ENCODE measurements at places on chromosomes 12 and 14.

- DNase-seq, result no peak
These were observed 6.6 kb downstream of the TCL1A start for GRCh38 chr14:95707327-95707726.

DNA sequence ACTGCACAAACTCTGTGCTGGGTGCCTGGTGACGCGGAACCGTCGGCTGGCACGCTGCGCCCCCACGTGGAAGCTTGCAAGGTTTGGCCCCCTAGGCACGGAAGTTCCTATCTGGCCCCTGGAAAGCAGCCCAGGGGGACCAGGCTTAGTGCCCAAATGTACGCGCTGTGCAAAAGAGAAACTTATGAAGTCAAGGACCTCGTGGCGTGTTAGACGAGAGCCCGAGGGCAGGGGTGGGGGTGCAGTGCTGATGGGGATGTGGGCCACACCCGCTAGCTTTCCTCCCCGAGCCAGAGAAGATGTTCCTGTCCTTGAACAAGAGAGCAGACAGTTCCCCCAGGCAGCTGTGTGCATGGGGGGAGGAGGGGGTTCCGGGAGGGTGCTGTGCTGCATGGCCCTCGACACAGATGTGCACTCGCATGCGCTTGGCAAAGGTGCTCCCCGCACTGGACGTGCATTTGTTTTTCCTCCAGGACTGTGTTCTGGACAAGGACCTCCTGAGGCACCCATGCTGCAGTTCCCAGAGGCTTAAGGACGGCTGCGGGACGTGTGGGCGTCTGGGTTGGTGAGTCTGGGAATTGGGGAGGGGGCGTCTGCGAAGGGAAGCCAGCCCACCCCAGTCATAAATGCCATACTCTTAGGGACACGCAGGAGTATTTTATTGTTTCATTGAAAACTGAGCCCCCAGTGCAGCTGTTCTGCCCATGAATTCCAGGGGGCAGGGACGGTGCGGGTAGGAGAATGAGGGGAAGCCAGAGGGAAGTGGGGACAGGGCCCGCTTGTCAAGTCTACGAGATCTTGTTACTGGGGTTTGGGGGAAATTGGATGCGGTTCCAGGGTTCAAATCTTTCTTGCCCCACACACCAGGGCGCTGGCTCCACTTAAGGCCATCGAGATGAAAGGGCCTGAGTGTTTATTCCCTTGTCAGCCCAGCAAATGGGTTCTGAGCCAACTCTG, 80.0 kb downstream of the NTF3 start:
- DNase-seq, result peak; percentile 8

DNA sequence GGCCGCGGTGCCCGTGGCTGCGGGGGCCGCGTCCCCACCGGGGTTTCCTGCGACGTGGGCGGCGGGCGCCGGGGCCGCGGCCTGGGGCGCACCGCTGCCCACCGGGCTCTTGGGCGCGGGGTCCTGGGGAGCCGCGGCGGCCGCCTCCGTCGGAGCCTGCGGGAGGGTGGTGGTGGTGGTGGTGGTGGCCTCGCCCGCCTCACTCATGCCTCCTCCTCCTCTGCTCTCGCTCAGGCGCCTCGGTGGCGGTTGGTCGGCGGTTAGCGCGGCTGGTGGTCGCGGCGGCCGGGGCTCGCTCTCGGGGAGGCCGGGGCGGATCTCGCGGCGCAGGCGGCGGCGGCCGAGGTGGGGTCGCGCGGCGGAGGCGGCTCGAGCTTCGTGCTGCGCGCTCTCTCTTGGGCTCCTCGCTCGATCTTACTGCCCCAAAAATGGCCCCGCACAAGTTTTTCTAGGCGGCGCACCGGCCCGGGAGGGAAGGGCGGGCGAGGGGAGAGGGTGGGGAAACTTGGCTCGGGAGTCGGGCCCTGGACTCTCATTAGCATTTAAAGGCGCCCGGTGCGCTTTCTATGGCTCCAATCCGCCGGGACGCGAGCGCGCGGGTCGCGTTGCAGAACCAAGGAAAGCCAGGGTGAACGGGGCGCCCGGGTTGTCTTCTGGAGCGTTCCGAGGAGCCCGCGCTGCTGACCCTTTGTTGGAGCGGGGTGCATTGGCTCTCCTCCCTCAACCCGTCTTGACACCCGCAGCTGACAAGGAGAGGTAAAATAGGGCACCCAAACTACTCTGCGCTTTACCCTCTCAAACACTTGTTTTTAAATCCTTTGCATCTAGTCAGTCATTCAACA, at the start of gene YBX3:
TSS of gene YBX3 (minus strand) at position 419 of the 842 bp plus-strand sequence. CDS start at position 207, 212 bp downstream.
- peak; percentile 64 for DNase-seq

DNA sequence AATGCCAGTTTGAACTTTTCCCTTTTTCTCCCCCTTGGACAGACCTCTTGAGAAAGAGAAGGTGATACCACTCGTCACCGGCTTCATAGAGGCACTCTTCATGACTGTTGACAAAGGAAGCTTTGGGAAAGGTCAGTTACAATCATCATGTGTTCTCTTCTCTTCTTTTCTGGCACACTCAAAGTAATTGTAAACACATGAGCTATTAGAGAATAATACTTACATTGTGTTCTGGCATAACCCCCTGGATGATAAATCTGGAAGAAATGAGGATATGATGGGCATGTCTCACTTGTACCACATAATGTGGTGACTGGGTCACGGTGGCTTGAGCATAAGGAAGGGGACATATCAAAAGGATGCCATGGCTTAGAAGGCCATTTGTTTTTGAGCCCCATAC, 20.0 kb downstream of the UTP20 start:
- DNase-seq, result peak; percentile 93

DNA sequence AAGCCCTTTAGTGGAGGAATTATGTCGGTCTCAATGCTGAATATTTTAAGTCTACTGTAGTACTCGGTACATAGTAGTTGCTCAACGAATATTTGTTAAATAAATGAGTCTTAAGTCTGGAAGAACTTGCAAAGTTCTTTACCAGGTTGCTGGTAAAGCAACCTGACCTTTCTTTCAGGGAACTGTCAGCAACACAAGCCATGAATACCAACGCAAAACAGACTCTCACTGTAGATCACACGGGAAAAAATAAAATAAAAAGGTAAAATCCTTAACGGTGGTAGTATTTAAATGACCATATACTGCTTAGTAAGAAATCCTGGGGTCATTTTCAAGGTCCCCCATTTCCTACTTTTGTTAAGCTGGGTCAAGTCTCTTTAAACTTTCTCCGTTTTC, 447 bp upstream of the NUBPL start:
- no peak for DNase-seq

- DNase-seq, result peak; percentile 45
These were observed 24.8 kb downstream of the CLECL1 start for GRCh38 chr12:9707864-9708808.

- DNase-seq, result no peak
These were observed 71.4 kb upstream of the HIF1A start for GRCh38 chr14:61623927-61624326.

- DNase-seq, result no peak
These were observed 133.1 kb downstream of the FGD4 start for GRCh38 chr12:32532422-32532821.

GRCh38 chr12:70180130-70180529, 63.1 kb upstream of the CNOT2 start:
- no peak for DNase-seq

GRCh38 chr12:29283969-29284700, 96.8 kb downstream of the ERGIC2 start:
- DNase-seq, result no peak

GRCh38 chr14:78278464-78279250, 108.5 kb downstream of the NRXN3 start:
- DNase-seq, result no peak

DNA sequence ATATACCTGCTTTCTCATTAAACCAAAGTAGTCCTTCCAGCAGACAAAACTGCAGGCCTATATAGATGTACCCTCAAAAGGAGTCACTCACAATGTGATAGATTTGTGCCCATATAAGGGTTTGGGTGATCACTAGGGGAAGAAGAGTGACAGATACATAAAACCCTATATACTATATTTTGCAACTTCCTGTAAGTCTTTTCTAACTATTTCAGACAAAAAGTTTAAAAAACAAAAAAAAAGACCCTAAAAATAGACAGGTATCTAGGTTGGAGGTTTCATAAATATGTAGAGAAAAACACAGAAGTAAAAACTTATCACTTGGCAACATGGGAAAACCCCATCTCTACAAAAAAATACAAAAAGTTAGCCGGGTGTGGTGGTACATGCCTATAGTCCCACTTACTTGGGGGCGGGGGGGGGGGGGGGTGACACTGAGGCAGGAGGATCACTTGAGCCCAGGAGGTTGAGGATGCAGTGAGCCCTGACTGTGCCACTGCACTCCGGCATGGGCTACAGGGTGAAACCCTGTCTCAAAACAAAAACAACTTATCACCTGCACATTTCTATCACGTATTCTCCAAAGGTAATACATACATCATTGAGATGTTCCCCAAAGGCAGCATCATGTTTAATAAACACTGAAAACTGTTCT, 2.9 kb downstream of the VCPKMT start:
- DNase-seq, result no peak

- DNase-seq, result no peak
These were observed 165.5 kb upstream of the PLXNC1 start for GRCh38 chr12:93982771-93983315.

DNA sequence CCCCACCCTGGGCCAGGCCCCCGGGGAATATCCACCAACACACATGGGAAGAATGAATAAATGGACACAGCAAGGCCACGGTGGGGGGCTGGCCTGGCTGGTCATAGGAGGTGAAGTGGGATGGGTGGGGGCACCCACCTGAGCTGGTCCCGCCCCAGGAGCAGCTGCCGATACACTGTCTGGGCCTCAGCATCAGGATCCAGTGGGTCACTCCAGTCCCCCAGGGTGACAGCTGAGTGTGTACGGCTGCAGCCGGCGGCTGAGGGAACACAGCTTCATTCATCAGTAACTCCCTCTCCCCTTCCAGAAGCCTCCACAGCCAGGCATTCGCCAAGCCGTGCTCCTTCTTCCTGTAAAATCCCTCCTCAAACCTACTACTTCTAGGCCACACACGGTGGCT, 33.8 kb downstream of the RASAL1 start:
- DNase-seq, result no peak

GRCh38 chr14:58099682-58100081, 52.3 kb downstream of the ARMH4 start:
- no peak for DNase-seq

GRCh38 chr12:124976999-124977398, 11.9 kb downstream of the DHX37 start:
- DNase-seq, result no peak

- peak; percentile 69 for DNase-seq
These were observed 4.4 kb downstream of the KRT86 start for GRCh38 chr12:52278575-52279421.

DNA sequence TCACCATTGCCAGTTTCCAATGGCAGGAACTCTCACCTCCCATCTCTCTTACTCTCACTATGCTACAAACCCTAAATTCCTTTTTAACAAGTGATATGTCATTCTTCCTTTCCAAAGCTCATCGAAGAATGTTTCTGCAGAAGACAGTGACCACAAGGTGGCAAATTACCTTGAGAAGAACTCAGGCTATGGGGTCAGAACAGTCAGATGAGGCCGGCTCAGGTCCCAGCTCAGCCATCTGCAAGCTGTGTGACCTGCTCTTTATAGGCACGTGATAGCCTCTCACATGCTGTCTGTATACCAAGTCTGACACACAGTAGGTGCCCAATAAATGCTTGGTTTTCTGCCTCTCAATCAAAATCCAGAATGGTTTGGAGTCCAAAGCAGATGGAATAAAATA, 80.7 kb downstream of the FOXN3 start:
- no peak for DNase-seq

- no peak for DNase-seq
These were observed 421.7 kb downstream of the VRK1 start for GRCh38 chr14:97218691-97219430.

- DNase-seq, result no peak
These were observed 5.5 kb downstream of the HOXC5 start for GRCh38 chr12:54038284-54038870.

DNA sequence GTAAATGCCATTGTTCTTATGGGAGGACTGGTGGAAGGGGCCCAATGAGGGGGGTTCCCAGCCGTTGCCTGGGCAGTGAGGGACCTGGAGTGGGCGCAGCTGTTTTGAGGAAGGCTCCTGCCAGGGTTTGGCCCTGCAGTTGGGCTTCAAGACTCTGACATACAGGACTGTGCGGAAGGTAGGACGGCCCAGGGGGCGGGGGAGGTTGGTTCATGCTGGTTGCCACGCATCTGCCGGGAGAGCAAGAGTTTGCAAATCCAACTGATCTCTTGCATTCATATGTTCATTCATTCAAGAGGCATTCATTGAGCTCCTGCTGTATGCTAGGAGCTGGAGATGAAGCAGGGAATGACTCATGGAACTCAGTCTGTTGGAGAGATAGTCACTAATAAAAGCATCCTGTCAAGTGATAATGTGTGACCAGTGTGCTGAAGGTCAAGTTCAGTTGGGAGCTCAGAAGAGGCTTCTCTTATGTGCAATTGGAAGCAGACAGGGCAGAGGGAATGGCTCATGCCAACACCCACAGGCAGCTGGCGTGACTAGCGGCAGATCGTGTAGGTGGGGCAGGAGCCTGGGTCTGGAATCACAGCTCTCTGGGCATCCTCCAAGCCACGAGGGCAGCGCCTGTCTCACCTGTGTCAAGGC, 7.8 kb downstream of the SH2B3 start:
- DNase-seq, result peak; percentile 79

DNA sequence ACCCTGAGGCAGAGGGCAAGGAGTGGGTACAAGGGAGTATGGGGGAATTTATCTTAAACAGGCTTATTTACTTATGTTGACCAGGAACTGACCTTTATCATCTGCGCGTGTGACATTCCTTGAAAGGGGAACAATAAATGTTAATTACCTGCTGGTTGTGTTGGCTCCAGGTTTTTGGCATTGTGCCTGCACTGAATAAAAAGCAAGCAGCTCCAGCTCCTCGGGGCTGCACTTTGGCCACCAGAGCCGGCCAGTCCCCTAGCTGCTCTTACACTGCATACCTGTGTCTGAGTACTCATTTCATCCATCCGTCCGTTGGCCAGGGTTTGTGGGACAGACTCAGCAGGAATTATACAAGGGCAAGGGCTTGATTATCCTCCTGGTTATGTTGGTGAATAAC, 68.8 kb upstream of the GTF2A1 start:
- DNase-seq, result no peak

DNA sequence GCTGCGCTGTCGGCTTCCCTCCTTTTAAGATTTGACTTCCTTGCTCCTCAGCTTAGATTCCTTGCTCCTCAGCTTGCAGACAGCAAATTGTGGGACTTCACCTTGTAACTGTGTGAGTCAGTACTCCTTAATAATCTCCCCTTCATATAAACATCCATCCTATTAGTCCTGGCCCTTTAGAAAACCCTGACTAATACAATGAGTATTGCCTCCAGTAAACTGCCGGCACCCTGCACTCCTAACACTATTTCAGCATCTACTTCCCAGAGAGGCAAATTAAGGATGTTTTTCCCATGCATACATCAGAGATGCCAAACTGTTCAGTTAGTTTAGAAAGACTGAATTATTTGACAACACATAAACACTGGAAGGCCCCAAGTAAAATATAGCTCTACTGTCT, 611.3 kb upstream of the TMEM132C start:
- no peak for DNase-seq

Measured in COLO829 (cell line).